Activated T-helper 17 cell treated with anti-CD3 and anti-CD28 coated beads, Interleukin-2, amount 50 U/mL, for 72 hours (primary cell): ENCODE measurements at places on chromosomes 5 and 9. TPM values are rescaled to one million over a fixed set of nuclear protein-coding genes. Genes with fewer than 3 reads are reported as not detected.

- ATAC-seq = peak; percentile 93
Observed at GRCh38 chr5:33850100-33850594, 41.6 kb downstream of the ADAMTS12 start.

DNA sequence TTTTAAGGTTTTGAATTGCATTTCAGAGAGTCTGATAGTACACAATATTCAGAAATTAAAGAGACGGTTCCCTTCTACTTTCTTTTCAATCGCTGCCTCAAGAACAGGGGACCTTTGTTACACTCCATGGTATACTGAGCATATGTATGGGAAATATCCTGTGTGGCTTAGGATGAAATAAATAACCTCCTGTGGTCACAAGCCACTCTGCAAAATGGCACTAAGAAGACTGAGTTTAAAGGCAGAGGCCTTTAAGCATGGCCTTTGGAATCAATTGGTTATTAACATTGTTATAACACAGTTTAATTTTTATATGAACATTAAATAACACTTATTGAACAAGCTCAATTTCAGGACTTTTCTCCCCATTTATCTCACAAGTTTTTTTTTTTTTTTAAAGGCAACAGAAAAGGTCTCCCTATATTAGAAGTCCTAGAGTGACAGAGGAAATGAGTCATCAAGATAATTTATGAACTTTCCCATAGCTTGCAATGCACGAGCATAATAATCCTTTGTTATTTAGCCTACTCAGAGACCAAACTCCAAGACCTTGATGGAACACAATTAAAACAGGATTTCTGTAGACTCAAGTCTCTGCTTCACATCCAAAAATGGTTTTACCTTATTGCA lies 341.9 kb downstream of the TMEM167A start:
- no peak for ATAC-seq

DNA sequence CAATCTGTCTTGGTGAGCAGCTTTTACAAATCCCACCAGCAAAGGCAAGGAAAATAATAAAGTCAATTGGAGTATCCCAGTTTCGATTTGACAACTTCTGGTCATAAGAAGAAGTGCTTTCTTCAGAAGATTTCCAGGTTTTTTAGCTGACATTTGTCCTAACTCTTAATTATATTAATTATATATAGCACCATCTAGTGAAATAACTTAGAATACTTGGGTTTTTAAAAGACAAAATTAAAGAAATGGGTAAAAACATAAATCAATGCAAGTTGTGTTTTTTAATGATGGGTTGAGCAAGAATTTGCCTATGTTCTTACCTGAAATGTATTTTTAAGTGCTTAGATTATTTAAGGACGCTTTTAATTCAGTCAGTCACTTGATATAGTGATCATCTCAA lies 421.8 kb downstream of the ACTL7B start:
- no peak for ATAC-seq

- ATAC-seq = peak; percentile 76
Observed at GRCh38 chr9:126999315-127000068, 84.9 kb downstream of the RALGPS1 start.

DNA sequence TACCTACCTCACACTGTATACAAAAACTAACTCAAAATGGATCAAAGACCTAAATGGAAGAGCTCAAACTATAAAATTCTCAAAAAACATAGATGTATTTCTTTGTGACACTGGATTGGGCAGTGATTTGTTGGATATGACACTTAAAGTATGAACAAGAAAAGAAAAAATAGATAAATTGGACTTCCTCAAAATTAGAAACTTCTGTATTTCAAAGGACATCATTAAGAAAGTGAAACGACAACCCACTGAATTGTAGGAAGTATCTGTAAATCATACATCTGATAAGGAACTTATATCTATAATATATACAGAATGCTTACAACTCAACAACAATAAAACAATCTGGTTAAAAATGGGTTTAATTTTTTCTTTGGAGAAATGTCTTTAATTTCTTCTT lies 96.7 kb downstream of the NRG2 start:
- ATAC-seq = no peak

IL9 gene
- 29.3 TPM for total RNA-seq

TSSK1B gene
- total RNA-seq = not detected

ZNF366 gene
- total RNA-seq = not detected
